ENCODE measurements at places on chromosomes 16 and 17.
A peak's percentile ranks its signal among the peaks of the same experiment; 100 is the strongest.

DNA sequence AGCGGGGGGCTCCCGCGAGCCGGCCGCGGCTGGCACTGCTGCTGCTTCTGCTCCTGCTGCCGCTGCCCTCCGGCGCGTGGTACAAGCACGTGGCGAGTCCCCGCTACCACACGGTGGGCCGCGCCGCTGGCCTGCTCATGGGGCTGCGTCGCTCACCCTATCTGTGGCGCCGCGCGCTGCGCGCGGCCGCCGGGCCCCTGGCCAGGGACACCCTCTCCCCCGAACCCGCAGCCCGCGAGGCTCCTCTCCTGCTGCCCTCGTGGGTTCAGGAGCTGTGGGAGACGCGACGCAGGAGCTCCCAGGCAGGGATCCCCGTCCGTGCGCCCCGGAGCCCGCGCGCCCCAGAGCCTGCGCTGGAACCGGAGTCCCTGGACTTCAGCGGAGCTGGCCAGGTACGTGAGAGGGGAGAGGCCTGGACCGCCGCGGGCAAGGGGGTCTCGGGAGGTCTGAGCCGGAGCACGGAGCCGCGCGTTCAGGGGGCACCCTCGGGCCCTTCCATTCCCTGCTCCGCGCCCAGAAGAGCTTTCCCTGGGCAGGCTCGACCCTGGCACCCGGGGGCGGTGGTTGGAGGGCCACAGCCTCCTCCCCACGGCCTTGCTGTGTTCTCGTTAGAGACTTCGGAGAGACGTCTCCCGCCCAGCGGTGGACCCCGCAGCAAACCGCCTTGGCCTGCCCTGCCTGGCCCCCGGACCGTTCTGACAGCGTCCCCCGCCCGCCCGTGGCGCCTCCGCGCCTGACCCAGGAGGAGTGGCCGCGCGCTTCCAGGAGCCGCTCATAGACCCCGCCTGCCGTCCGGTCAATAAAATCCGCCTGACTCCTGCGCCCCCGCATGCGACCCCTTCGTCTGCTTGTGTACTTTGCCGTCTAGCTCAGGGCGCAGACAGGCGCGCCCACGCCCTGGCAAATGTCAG, 591 bp downstream of the NPW start:
- no peak for DNase-seq

GRCh38 chr17:82943339-82943738, 103.5 kb upstream of the ZNF750 start:
- DNase-seq: no peak

DNA sequence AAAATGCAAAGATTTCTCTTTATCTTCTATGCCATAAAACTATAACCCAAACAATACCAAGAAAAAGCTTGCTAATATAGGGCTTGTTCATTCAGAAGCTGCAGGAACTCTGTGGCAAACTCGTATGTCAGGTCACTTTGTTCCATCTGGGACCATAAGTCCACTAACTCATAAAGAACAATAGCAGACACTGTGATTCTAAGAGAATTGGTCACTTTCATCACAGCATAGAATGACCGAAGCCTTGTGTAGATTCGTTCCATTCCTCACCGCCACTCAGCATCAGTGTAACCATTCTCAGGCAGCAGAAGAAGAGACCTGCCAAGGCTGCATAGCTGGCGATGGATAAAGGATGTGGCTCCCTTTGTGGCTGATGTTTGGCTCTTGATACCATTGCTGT, 30.3 kb upstream of the VAT1L start:
- no peak for DNase-seq

DNA sequence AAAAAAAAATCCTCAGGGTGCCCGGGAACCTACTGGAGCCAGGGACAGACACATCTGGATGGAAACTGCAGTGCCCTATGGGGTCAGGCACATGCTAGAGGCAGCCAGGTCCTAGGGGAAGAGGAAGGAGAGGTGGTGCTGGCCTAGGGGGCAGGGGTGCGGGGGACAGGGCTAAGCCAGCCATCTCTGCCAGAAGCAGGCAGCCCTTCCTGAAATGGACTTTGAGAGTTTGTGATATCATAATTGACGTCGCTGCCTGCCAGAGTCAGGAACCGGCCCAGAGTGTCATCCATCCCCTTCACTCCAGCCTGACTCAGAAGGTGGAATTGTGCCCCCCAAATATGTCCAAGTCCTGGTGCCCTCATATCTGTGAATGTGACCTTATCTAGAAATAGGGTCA, 25.0 kb upstream of the BAHCC1 start:
- DNase-seq: no peak

DNA sequence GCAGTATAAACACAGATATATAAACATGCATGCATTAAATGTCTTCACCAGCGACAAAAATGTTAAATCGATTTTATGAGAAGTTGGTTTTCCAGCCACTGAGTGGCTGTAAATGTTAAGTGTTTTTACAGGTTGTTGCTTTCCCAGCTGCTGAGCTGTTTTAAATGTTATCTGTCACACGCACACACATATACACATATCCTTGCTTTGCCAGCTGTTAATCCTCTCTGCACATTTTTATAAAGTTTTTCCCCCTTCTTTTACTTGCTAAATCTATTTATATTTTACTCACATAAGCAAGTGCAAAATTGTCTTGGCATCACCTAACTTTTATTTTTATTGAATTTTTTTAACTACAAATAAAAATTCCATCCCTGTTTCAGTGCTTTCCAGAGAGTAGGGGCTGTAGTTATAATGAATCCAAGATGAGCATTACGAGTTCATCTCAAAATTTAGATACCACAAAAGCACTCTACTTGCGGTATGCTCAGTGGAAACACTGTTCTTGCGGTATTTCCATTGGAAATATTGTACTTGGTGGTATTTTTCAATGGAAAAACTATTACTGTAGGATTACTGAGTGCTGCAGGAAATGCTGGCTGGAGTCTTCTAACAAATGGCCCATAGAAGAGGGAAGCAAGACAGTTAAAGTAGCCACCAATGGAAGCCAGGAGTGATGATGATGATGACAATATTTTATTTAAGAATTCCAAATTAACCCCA, 124.9 kb upstream of the KCNJ16 start:
- DNase-seq: no peak

DNA sequence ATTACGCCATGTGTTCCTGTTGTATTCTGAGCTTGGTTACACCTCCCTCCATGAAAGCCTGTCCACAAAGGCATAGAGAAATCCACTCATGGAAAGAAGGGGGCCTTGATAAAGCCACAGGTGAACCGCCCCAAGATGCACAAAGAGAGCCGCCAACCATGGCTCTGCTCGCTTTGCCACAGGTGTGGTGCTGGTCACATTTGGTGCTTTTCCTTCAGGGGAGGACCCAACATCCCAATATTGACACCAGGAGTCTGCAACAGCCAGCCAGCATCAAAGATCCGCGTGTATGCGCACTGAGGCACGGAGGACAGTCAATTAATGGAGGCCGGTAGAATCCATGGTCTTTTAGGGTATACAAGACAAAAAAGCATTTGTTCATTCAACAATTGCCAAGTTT, 7.3 kb downstream of the ABCA3 start:
- DNase-seq: no peak

GRCh38 chr17:3801792-3802191, 804 bp upstream of the ITGAE start:
- DNase-seq: no peak

DNA sequence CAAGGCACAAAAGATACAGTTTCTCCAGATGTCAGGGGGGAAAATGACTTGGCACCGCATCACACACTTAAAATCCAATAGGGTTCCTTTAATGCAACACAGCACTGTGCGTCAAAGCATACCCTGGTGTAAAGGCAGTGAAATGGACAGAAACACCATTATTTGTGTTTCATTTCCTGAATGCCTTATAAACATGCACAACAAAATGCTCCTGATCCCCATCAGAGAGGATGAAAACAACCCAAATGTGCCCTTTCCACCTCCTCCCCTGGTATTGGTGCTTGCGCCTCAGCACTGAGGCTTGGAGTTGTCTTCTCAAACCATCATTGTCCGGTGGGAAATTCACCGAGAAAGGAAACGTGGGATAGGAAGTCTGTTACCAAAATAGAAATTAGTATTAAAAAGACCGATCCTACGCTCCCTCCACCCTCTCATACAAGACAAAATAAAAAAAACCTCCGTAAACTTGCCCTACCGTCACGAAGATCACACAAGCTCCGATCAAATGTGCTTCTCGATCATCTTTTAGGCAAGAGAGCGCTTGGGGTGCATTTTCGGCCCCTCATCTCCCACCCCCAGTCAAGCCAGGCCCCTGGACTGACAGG, 722 bp downstream of the CDC27 start:
- no peak for DNase-seq

DNA sequence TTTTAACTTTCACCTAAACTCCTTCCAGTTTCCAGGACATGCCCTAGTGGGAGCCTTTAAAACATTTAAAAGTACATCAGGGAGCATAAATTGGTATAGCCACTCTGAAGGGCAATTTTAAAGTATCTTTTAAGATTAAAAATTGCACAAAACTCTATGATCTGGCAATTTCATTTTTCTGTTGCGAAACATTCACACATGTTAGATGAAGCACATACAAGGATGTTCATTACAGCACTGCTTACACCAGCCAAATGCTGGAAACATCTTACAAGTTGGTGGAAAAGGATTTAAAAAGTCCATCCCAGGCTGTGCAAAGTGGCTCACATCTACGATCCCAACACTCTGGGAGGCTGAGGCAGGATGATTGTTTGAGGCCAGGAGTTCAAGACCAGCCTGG, 26.4 kb upstream of the LONP2 start:
- DNase-seq: no peak

GRCh38 chr17:21025451-21025850, 17.4 kb downstream of the USP22 start:
- no peak for DNase-seq

GRCh38 chr16:55647798-55648197, 8.0 kb upstream of the SLC6A2 start:
- no peak for DNase-seq

DNA sequence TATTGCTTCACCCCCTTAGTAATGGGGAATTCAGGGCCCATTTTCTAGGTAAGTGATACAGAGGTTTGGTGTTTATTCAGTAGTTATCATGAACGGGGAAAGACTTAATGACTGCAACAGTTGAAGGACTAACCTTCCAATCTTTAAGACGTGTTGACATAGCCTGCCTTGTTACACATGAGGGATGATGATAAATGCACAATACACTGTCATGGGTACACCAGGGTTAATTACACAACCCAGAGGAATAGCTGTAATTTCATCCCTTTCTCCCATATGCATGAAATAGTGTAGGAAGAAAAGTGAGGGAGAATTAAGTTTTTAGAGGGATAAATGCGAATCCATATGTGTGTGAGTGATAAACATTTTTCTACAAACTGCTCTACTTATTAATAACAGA, 10.7 kb downstream of the MYH4 start:
- DNase-seq: no peak

DNA sequence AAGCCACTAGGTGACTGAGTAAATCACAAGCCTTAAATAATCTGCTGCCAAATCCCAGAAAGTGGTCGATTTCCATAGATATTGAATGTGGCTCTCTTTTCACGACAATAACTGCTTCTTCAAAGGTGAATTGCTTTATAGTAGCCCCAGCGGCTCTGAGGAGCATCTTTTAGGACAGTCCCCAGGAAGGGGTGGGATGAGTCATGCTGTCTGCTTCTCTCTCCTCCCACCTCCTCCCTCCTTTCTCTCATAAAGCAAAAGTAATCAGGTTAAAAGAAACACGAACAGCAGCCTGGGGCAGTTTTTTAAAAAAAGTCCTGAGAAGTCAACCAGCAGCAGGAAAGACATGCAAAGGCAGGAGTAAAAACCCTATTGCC, 1.8 kb downstream of the KIAA0513 start:
- peak; percentile 44 for DNase-seq

GRCh38 chr17:12310811-12311210, 290.1 kb downstream of the MAP2K4 start:
- DNase-seq: no peak

DNA sequence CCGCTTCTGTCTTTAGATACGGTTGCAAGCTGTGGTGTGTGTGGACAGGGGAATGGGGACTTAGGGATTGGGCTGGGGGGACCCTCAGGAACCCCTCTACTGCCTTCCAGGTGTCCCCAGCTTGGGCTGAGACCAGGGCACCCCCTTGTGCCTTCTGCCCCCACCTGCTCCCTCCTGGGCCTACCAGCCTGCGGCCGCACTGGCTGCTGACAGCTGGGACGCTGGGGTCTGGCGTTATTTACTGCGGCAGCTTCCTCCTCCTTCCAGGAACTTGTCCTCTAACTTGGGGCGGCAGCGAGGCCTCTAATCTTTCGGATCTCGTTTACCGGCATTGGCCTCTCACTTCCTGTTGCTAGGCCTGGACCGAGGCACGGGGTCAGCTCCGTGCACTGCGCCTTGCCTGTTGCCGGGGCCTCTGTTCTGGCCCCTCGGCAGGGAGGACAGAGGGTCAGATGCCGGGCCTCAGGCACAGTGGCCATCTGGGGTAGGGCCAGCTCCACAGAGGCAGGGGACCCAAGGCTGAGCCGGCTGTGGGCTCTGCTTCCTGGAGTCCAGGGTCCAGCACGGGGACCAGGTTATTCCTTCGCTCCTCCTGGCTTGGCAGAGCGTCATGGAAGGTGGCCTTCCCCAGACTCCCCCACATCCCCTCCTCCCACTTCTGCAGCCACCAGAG, 31.8 kb downstream of the TMEM235 start:
- no peak for DNase-seq

DNA sequence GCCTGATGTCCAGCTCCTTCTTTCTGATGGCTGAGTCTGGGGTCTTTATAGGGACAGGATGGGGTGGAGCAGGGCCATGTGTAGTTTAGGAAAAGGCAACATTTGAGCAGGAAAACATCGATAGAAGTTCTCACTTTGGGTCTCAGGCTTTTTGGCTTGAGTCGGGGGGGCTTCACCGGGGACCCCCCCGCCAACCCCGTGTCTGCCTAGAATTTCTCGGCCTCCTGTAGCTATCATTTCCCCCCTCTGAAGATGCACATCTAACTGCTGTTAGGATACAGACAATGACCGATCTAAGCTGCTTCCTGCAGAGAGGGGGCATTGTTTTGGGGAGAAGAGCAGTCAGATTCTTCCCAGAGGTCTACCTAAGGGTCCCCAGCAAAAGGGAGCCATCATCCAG, 16.7 kb upstream of the ZNHIT3 start:
- no peak for DNase-seq

- no peak for DNase-seq
These were observed 37.4 kb upstream of the TMC5 start for GRCh38 chr16:19380328-19380727.

DNA sequence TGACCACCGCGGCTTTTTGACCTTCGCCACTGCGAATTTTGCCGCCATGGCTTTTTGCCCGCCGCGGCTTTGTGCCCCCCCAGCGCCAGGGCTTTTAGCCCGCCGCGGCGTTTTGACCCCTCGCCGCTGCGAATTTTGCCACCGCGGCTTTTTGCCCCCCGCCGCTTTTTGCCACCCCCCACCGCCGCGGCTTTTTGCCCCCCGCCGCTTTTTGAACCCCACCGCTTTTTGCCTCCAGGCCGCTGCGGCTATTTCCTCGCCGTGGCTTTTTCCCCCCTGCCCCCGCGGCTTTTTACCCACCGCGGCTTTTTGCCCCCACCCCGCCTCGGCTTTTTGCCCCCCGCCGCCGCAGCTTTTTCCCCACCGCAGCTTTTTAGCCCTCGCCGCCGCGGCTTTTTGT, 134.8 kb upstream of the TP53TG3C start:
- DNase-seq: no peak

DNA sequence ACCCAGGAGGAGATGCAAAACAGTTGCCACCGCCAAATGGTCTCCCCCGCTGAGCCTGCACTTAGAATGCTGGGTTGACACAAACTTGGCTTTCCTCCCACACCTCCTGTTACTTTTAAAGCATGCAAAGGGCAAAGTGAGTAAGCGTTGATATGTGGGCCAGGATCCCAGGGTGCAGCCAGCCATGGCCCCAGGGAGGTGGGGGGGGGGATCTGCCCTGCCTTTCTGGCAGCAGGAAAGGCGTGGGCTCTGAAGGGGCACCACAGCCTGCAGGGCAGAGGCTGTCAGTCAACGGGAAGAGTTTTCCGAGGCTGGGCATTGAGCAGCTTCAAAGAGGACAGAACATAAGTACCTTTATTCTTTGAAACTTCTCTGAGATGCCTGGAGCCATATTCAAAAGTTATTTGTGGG, 142.3 kb downstream of the ABCC12 start:
- DNase-seq: no peak
